Mesendoderm (in vitro differentiated cells): ENCODE measurements at places on chromosomes 5 and 9.

- DNase-seq: no peak
Measured at GRCh38 chr5:75656311-75657003, 45.2 kb downstream of the ANKDD1B start.

GRCh38 chr9:4517274-4517673, 27.0 kb downstream of the SLC1A1 start:
- no peak for DNase-seq

- DNase-seq: peak; percentile 22
Measured at GRCh38 chr5:104345222-104346016, 782.8 kb upstream of the NUDT12 start.

DNA sequence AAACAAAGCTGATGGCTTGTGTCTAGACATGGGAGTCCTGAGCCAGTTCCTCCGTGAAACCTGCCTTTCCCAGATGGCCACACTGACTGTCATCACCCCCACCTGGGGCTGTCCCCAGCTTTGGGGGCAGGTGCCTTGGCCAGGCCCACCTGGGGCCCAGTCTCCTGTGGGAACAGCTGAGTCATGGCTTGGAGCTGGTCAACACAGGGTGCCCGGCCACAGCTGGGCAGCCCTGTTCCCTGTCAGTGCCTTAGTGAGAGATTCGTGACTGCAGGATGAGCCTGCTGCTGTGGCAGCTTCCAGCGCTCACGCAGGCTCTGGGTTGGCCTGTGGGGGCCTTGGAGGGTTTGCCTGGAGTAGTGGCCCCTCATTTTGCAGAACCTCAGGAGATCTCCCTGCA, 56.5 kb downstream of the COL5A1 start:
- DNase-seq: no peak

- DNase-seq: no peak
Measured at GRCh38 chr9:36121971-36122370, 14.6 kb upstream of the GLIPR2 start.

GRCh38 chr9:132319421-132320110, 35.2 kb downstream of the SETX start:
- peak; percentile 88 for DNase-seq

DNA sequence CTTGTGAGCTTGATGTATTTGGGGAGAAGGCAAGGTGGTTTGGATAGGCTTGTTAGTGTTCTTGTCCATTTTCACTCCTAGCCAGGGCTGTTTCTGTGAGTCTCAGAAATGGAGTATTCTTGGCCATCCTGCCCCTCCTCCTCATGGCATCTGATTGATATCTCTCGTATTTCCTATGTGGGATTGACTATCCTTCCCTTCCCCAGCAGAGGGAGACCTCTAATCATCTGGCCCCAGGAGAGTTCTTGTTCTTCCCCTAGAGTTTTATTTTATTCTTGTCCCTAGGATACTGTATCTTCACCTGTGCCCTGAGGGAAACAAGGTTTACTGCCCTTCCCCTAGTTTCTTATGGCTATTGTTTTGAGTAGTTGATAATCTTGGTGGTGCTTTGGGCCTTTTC, 114.4 kb downstream of the VPS13A start:
- DNase-seq: peak; percentile 86

DNA sequence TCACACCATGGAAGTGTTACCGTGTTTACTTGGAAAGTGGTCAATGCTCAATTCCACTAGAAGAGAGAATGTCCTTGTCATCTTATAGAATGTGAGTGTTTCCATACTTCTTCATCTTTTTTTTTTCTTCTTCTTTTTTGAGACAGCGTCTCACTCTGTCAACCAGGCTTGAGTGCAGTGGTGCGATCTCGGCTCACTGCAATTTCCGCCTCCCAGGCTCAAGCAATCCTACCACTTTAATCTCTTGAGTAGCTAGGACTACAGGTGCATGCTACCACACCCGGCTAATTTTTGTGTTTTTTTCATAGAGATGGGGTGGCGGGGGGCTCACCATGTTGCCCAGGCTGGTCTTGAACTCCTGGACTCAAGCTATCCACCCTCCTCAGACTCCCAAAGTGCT, 137.3 kb upstream of the PCA3 start:
- DNase-seq: no peak

DNA sequence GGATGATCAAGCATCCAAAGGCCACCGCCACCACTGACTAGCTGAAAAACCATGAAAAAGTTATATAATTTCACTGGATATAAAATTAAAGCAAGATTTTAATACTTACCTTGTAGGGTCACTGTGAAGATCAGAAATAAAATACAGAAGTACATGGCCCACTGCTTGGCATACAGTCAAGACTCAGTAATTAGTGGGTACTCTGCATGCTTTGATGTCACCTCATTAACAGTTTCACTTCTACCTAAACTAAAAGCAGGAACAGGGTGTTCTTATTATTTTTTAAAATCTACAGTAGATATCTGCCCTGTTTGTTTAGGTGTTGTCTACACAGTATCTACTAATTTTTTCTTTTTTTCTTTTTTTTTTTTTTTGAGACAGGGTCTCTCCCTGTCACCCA, 66.4 kb downstream of the NFIB start:
- no peak for DNase-seq

- DNase-seq: peak; percentile 14
Measured at GRCh38 chr5:41418220-41419031, 92.0 kb downstream of the PLCXD3 start.

GRCh38 chr9:19176856-19177255, 49.6 kb upstream of the PLIN2 start:
- DNase-seq: no peak

DNA sequence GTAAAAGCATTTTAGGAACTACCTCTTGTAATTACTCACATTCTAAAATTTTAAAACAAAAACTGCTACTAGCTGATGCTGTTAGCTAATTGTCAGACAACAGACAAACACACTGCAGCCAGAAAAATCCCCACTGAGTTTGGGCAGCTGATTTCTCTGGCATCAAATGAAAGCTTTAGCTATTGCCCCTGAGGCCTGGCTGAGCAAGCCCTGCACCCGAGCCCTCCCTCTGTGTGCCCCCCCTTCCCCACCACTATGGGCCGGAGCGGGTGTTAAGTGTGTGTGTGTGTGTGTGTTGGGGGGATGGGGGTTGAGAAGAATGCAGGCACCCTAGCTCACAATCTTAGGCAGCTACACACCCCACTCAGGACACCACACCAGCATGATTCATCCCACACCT, 2.4 kb downstream of the NEUROG1 start:
- DNase-seq: no peak

DNA sequence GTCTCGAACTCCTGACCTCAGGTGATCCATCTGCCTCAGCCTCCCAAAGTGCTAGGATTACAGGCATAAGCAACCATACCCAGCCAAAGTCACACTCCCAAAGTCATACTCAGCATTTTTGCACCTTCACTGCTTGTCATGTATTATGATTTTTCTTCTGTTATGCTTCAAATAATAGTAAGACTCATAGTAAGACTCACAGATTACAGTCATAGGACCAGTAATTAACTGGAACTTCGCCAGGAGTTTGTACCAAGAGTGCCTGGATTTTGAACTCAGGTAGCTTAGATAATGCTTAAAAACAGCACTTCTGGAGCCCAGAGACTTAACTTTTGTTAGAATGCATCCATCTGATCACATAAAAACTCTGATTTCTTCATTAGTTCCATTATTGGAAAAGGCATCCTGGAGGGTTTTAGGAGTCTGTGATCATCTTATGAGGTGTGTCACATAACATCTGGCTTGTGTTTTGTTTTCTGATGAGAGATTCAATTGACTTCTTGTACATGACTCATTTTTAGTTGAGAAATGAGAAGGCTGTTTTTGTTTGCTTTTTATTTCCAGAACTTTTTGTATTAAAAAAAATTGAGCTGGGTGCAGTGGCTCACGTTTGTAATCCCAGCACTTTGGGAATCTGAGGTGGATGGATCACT, 131.5 kb downstream of the ADAMTS19 start:
- DNase-seq: no peak

DNA sequence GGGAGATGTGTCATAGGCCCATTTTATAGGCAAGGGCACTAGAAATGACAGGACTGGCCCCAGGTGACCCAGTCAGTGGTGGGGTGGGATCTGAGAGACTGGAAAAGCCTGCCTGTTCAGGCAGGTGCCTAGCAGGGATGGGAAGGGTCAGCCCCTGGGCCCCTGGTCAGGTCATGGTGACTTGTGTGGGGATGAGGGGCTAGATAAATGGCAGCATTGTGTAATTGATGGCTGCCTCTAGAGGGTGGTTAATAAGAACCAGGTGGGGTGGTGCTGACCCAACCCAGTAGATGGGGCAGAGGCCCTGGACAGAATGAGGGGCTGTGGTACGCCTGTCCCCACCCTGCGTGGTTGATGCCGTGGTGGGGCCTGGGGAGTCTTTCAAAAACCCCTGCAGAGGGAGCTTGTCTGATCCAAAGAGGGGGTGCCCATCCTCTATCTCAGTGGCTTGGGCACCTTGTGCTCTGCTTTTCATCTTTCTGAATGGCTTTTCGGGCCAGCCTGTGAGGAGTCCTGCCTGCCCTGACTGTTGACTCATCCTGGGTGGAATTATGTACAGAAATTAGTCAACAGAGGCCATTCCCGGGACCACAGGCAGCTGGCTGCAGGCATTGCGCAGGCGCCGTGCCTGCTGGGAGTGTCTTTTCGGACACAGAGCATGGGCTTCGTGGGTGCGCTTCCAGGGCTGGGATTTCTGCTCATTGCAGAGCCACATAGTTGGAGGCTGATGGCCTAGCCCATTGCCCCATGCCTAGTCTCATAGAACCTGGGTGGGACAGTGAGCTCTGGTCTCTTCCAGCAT, 93.6 kb upstream of the PITX1 start:
- DNase-seq: no peak

DNA sequence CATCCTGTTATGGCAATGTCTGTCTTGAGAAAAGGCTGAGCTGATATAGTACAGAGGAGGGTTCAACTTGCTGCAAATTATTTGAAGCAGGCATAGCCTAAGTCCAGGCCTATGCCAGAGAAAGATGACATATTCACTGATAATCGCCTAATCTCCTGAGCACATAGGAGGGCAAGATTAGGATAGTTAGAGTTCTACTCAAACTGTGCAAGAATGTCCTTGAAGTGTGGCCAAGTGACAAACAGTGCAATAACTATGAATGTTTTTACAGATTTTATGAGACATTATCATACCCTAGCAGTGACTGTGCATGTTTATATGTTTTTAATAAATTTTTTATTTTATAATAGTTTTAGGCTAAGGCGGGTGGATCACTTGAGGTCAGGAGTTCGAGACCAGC, 96.2 kb downstream of the TSSK1B start:
- no peak for DNase-seq

GRCh38 chr5:31186672-31187267, 6.7 kb upstream of the CDH6 start:
- DNase-seq: peak; percentile 63

DNA sequence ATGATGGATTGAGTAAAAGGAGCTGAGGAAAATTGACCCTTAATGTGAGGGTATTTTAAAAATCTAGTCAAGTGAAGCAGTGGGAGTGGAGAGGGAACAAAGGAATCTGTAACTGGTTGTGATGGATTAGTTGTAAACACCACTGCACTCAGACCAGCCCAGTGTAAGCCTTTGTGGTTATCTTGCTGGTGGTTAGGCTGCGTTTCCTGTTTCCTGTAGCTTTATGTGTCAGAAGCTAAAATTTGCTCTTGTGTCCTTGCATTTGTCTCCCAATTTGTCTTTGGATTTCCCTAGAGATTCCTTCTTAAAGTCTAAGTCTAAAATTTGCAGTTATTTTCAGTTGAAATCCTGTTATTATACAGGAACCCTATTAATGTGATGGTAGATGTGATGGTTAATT, 6.3 kb downstream of the IFNA21 start:
- DNase-seq: peak; percentile 10

GRCh38 chr9:110650991-110651411, 17.6 kb upstream of the MUSK start:
- DNase-seq: no peak

DNA sequence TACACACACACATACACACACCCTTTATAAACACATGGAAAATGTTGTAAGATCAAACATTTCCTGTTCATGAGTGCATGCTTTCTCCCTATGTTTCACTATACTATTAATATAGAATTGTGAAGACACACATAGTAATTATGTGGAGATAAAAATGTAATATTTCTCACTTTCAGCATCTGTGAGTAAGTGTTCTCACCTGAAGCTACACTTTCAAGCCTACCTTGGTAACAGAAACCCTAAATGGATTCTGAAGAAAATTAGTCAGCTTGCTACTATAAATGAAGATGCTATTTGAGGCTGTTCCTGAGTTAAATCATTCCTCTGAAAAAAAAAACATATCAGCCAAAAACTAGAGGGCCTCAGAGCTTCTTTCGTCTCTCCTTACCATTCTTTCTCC, 81.1 kb upstream of the GNA14 start:
- DNase-seq: no peak

GRCh38 chr5:90514520-90514919, 14.9 kb downstream of the LYSMD3 start:
- DNase-seq: no peak

DNA sequence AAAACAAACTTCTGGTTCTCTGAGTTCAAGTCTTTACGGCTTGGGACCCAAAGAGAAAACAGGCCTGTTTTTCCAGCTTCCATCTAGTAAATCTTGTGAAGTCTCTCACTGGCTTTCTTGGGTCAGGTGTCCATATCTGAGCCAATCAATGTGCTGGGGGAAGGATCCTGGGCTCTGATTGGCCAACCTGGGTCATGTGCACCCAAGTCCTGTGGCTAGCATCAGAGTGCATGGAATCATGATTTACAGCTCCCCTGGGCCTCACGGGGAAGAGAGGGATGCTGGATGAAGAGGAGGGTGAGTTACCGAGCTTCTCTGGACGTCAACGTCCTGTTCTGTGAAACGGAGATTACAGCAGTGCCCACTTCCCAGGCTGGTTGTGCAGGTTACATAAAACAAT, 19.4 kb downstream of the CXCL14 start:
- DNase-seq: peak; percentile 71

- DNase-seq: no peak
Measured at GRCh38 chr9:126450668-126451205, 124.1 kb downstream of the MVB12B start.

GRCh38 chr5:110265162-110265561, 461.3 kb downstream of the TMEM232 start:
- no peak for DNase-seq

DNA sequence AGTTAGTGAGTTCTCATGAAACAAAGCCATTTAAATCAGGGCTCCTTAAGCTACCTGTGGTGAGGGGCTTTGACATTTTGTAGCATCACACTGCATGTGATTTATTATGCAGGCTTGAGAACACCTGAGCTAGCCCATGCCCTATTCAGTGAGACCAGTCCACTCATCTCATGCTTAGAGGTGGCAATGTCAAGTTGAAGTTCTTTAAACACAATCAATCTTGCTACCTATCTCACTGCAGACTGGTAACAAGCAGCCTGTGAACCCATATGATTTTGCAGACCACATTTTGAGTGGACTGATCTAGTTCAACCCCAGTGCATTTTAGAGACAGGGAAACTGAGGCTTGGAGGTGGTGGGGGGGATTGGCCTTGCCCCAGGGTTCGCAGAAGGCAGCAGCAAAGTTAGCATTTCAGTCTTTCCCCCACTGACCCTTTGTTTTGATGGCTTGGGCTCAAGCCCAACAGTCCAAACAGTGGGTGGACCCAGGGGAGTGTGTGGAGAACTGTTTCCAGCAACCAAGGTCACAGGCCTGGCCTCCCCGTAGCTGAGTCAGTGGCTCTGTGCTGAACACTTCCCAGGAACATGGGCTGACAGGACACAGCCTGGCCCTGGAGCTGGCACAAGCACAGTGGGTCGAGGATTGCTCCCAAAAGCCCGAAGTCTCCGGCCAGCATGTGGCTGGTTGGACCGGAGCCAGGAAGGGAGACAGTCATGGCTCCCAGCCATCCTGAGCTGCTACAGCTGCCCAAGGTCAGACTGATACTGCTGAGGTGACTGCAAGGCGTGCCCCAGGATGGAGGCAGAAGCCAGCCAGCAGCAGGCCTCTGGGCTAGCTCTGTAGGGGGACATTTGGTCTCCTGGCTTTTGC, 95.3 kb downstream of the RGS3 start:
- no peak for DNase-seq

GRCh38 chr9:22718653-22719052, 272.0 kb downstream of the DMRTA1 start:
- DNase-seq: no peak
